Activated T-helper 17 cell treated with anti-CD3 and anti-CD28 coated beads, Interleukin-2, amount 50 U/mL, for 72 hours (primary cell): ENCODE measurements at places on chromosomes 12 and 14.

DNA sequence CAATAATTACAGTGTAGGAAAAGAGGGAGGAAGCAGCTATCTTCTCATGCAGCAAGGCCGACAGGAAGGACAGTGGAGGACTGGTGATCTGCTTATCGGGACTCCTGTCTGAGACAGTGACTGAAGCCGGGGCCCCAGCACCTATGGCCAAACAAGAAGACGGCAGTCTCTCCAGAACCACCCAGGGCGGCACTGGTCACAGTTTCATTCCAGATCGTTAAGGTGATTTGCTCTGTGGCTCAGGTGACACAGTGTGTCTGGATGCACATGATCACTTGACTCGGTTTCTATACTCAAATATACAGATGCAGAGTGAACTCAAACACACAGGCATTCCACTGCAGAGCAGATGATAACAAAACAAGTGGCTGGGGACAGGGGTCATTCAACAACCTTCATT lies 52.1 kb upstream of the CORO1C start:
- no peak overlapping the region for H3K27ac ChIP-seq
- H3K4me3 ChIP-seq = no peak overlapping the region
- no peaks in the 10 kb centered on the region for H3K27me3 ChIP-seq
- ATAC-seq = no peak

- H3K36me3 ChIP-seq = no peaks in the 10 kb centered on the region
- no peak for ATAC-seq
- H3K4me1 ChIP-seq = no peaks in the 10 kb centered on the region
- H3K27me3 ChIP-seq = peaks cover 4% of the 10 kb centered on the region
- H3K4me3 ChIP-seq = no peak overlapping the region
These were observed 243.5 kb upstream of the DAAM1 start for GRCh38 chr14:58944968-58945356.

- no peaks in the 10 kb centered on the region for H3K36me3 ChIP-seq
- no peak overlapping the region for H3K4me3 ChIP-seq
- H3K27me3 ChIP-seq = no peaks in the 10 kb centered on the region
- ATAC-seq = no peak
- H3K4me1 ChIP-seq = no peaks in the 10 kb centered on the region
- no peak overlapping the region for H3K27ac ChIP-seq
These were observed 31.6 kb upstream of the PTPRQ start for GRCh38 chr12:80412343-80412953.

GRCh38 chr12:64665514-64665913 lies 55.2 kb downstream of the RASSF3 start:
- peak overlapping the region; percentile 84 for H3K27ac ChIP-seq
- no peaks in the 10 kb centered on the region for H3K27me3 ChIP-seq
- peak; percentile 53 for ATAC-seq
- H3K4me1 ChIP-seq = peaks cover 44% of the 10 kb centered on the region

- no peaks in the 10 kb centered on the region for H3K27me3 ChIP-seq
- no peak overlapping the region for H3K27ac ChIP-seq
- H3K36me3 ChIP-seq = peaks cover 56% of the 10 kb centered on the region
- peaks cover 10% of the 10 kb centered on the region for H3K4me1 ChIP-seq
- no peak for ATAC-seq
- no peak overlapping the region for H3K4me3 ChIP-seq
These were observed 25.5 kb downstream of the ATF7 start for GRCh38 chr12:53600490-53601295.

DNA sequence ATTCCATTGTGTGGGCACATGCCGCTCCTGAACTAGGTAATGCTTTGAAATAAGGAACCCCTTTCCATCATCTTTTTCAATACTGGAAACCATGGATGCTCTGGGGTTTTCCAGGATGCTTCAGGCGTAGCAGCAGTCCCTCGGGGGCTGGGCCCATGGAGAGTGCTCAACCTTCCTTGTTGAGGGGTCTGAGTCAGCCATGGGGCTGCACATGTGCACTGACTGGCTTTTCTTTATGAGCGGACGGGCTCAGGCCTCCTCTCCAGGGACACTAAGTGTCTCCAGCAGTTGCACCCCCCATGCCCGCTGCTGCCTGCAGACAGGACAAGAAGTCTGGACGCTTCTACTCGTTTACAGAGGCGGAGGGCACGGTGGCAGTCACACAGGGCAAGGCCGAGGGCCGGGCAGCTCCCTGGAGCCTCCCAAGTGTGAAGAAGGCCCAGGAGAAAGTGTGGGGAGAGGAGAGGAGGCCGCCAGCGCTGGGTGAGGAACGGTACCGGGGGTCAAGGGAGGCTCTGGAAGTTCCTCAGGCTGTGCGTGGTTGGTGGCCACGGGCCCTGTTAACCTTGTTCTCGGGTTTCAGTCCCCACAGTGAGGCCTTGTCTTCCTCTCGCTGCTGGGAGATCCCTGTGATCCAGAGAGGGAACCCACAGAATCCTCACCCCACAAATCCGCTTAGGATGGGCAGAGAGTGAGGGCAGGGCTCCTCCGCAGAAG lies 51.2 kb downstream of the TEAD4 start:
- no peak overlapping the region for H3K27ac ChIP-seq
- no peak overlapping the region for H3K4me3 ChIP-seq
- no peaks in the 10 kb centered on the region for H3K36me3 ChIP-seq
- no peaks in the 10 kb centered on the region for H3K4me1 ChIP-seq
- no peak for ATAC-seq

DNA sequence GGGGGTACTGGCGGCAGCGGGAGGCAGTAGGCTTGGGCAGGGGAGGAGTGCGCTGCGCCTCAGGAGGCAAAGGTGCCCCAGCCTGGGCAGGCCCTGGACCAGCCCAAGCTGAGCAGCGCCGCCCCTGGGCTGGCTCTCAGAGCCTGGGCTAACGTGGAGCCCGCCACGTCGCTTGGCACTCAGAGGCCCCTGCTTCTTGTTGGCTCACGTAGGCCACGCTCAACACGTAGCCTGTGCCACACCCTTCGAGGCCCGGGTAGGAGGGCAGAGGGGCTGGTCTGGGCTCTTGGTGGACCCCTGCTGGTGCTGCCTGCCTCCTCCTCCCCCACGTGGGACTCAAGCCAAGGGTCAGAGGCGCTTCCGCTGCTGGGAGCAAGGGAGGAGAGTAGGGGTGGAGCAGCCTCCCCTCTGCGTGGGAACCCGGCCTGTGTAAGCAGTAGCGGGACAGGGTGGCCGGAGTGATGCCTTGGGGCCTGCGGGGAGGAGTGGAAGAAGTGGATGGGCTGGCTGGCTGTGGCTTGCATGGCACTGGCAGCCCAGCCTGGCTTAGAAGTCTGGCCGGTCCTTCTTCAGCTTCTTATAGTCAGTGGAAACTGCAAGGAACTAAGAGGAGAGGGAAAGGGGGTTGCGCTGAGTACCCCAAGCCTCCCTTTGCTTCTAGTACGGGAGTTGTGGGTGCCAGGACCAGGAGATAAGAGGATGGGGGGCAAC lies 5.7 kb downstream of the SHMT2 start:
- H3K4me3 ChIP-seq = no peak overlapping the region
- peaks cover 67% of the 10 kb centered on the region for H3K36me3 ChIP-seq
- ATAC-seq = no peak
- peaks cover 36% of the 10 kb centered on the region for H3K4me1 ChIP-seq

GRCh38 chr12:94158666-94159065 lies 10.3 kb downstream of the PLXNC1 start:
- no peak overlapping the region for H3K27ac ChIP-seq
- H3K36me3 ChIP-seq = no peaks in the 10 kb centered on the region
- H3K4me3 ChIP-seq = no peak overlapping the region
- H3K27me3 ChIP-seq = no peaks in the 10 kb centered on the region

DNA sequence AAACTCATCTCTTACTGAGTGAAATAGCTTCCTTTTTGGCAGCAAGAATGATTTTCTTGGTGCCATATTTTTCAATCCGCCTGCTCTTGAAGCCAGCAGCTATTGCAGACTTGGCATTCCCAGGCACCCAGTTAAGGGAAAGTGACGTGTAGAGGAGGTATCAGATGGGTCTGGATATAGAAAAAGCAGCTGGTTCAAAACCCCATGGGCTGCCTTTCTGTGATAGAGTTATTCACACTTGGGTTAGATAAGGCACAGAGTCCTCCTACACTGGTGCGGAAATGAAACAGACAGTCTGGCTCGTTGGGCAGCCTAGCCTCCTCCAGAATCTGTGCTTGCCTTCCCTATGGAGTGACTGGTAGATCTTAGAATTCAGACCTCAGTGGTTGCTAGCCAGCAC lies 62.2 kb downstream of the PTPN11 start:
- no peak overlapping the region for H3K4me3 ChIP-seq
- H3K36me3 ChIP-seq = peaks cover 100% of the 10 kb centered on the region
- H3K4me1 ChIP-seq = peaks cover 4% of the 10 kb centered on the region
- H3K27me3 ChIP-seq = no peaks in the 10 kb centered on the region
- H3K27ac ChIP-seq = no peak overlapping the region

GRCh38 chr14:95577067-95577800 lies 42.4 kb downstream of the GLRX5 start:
- no peaks in the 10 kb centered on the region for H3K36me3 ChIP-seq
- no peak overlapping the region for H3K4me3 ChIP-seq
- H3K4me1 ChIP-seq = no peaks in the 10 kb centered on the region

GRCh38 chr12:112330706-112331105 lies 51.5 kb downstream of the HECTD4 start:
- ATAC-seq = no peak
- H3K4me3 ChIP-seq = no peak overlapping the region
- peaks cover 6% of the 10 kb centered on the region for H3K4me1 ChIP-seq
- no peaks in the 10 kb centered on the region for H3K36me3 ChIP-seq
- no peaks in the 10 kb centered on the region for H3K27me3 ChIP-seq
- H3K27ac ChIP-seq = no peak overlapping the region

- peaks cover 15% of the 10 kb centered on the region for H3K36me3 ChIP-seq
- H3K27ac ChIP-seq = no peak overlapping the region
- H3K4me3 ChIP-seq = no peak overlapping the region
- peak; percentile 45 for ATAC-seq
- peaks cover 5% of the 10 kb centered on the region for H3K4me1 ChIP-seq
- no peaks in the 10 kb centered on the region for H3K27me3 ChIP-seq
These were observed 69.4 kb upstream of the ACTN1 start for GRCh38 chr14:69048456-69048855.

DNA sequence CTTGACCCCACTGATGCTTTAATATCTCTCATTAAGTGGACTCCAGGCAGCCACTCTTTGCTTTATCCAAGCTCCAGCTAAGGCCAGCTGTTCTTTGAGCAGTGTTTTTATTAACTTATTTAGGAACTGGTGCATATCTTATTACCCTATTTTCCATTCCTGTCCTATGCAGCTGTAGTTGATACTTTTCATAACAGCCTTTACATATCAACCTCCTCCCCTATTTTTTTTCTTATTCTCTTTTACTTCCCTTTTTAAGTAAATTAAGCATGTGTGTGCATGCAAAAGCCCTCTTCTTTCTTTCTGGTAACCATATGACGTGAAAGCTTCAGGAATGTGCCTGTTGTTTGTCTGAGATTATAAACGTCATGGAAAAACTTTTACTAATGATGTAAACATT lies 121.2 kb downstream of the PTPRQ start:
- H3K4me3 ChIP-seq = no peak overlapping the region
- no peak overlapping the region for H3K27ac ChIP-seq
- H3K4me1 ChIP-seq = no peaks in the 10 kb centered on the region
- no peaks in the 10 kb centered on the region for H3K36me3 ChIP-seq

- no peak overlapping the region for H3K4me3 ChIP-seq
- H3K36me3 ChIP-seq = no peaks in the 10 kb centered on the region
- H3K27ac ChIP-seq = no peak overlapping the region
These were observed 49.9 kb downstream of the KRT80 start for GRCh38 chr12:52141875-52142274.

GRCh38 chr14:53955671-53956426 lies 776 bp downstream of the BMP4 start:
- H3K4me3 ChIP-seq = peak overlapping the region; percentile 76
- no peaks in the 10 kb centered on the region for H3K36me3 ChIP-seq
- H3K27ac ChIP-seq = no peak overlapping the region
- peaks cover 5% of the 10 kb centered on the region for H3K4me1 ChIP-seq

DNA sequence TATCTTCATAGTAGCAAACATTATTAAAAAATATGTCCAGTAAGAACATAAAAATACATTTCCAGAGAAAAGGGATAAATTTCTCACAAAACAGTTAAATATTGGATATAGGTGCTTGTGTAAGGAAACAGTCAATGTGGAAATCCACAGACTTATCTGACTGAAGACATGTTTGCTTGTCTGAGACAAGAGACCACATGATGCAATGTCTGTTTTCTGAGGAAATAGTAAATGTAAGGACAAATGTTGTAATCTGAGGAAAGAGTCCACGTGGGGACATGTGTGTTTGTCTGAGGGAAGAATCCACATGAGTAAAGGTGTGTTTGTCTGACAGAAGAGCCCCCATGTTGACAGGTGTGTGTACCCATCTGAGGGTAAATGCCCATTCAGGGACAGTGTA lies 1093.2 kb downstream of the TMEM121 start:
- no peak overlapping the region for H3K27ac ChIP-seq
- no peak for ATAC-seq
- H3K36me3 ChIP-seq = no peaks in the 10 kb centered on the region
- H3K27me3 ChIP-seq = peaks cover 6% of the 10 kb centered on the region

- H3K4me3 ChIP-seq = peak overlapping the region; percentile 35
- ATAC-seq = peak; percentile 27
- no peaks in the 10 kb centered on the region for H3K36me3 ChIP-seq
- peak overlapping the region; percentile 41 for H3K27ac ChIP-seq
- no peaks in the 10 kb centered on the region for H3K27me3 ChIP-seq
- H3K4me1 ChIP-seq = peaks cover 38% of the 10 kb centered on the region
These were observed 380.5 kb downstream of the VRK1 start for GRCh38 chr14:97177635-97178034.

DNA sequence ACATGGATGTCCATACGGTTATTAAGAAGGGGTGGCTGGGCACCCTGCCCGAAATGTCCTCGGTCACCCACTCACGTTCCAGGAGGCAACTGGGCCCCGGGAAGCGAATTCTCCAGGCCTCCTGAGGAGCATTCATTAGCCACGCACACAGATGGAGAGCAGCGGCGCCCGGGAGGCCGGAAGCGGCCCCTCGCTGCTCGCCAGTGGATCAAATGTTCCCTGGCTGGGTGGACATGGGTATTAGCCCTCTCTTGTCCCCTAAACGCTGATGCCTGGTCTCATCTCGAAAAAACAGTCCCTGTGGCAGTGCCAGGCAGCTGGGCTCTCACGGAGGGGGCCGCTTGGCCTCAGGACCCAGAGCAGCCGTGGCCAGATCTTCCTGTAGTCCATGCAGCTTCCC lies 59.0 kb upstream of the DLK1 start:
- H3K4me3 ChIP-seq = no peak overlapping the region
- ATAC-seq = no peak
- H3K36me3 ChIP-seq = no peaks in the 10 kb centered on the region
- H3K27ac ChIP-seq = no peak overlapping the region
- H3K4me1 ChIP-seq = no peaks in the 10 kb centered on the region

DNA sequence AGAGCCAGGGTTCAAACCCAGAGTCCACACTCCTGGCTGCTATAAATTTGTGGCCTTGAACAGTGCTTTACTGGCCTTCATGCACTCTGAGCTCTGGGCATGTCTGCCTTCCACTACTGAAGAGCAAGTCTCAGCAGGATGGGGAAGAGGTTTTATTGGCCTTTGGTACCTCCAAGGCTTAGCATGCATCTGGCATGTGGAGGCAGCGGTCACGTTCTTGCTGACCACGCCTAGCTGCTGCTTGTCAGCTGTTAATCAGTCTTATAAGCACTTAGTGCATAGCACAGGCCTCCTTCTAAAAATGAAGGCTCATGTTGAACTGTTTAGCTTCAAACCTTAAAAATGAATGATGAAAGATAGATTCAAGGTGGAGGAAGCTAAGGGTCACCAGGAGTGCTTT lies 177.5 kb downstream of the PELI2 start:
- no peaks in the 10 kb centered on the region for H3K4me1 ChIP-seq
- no peak overlapping the region for H3K27ac ChIP-seq
- H3K36me3 ChIP-seq = peaks cover 27% of the 10 kb centered on the region
- no peak overlapping the region for H3K4me3 ChIP-seq
- no peaks in the 10 kb centered on the region for H3K27me3 ChIP-seq
